ENCODE measurements at places on chromosomes 5 and 9. TPM values are rescaled to one million over a fixed set of nuclear protein-coding genes. Genes with fewer than 3 reads are reported as not detected.

GRCh38 chr9:126658201-126658825 lies 44.6 kb downstream of the LMX1B start:
- no peak for DNase-seq

- no peak for DNase-seq
Observed at GRCh38 chr5:119355685-119356611, at the start of gene TNFAIP8. Gene TNFAIP8, plus strand, starts transcription at chr5:119356019. Its CDS starts 72 bp downstream, at chr5:119356091.

GRCh38 chr5:149730620-149731331 lies 666 bp downstream of the PPARGC1B start:
- peak; percentile 77 for DNase-seq

DNA sequence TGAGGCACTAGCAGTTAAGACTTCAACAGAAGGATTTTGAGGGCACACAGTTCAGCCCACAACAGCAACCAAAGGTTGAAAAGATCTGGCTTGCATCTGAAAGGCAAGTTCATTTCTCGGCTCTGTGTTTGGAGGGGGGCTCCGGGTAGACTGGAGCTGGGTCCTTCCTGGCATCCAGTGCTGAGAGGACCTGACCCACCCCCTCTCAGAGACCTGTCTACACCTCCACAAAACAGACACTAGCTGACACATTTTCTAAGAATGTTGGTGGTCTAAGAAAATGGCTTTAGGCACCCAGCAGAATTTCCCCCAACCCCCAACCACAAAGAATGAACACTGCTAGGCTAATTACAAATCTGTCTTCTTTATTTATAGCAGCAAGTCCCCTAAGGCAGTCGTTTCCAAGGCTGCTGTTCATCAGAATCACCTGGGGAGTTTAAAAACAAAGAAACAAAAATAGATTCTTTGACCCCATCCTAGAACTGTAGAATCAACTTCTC lies 6.2 kb upstream of the PTCH1 start:
- no peak for DNase-seq

GRCh38 chr5:40616781-40617180 lies 62.9 kb upstream of the PTGER4 start:
- no peak for DNase-seq

- no peak for DNase-seq
Observed at GRCh38 chr9:133306242-133307204, 29.5 kb downstream of the SURF6 start.

- no peak for DNase-seq
Observed at GRCh38 chr5:127785098-127785927, 82.1 kb downstream of the CCDC192 start.

DNA sequence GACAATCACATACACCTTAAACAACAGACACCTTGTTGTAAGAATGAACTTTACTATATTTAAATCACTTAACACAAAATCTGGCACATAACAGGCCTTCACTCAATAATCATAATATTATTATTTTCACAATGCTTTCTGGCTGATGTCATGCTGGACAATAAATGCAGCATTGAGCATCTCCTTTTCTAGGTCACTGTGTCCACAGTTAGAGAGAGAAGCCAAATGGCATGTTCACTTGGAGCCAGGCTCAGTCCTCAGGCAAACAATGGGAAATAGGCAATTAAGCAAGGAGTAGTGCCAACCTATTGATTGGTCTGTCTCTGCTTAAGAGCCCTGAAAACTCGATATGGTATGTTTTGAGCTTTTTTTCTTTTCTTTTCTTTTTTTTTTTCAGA lies 50.6 kb upstream of the KLF4 start:
- DNase-seq, result no peak

CAMK4 gene
- total RNA-seq, result 107 TPM
